ENCODE measurements at places on chromosomes 3 and 15.
A peak's percentile ranks its signal among the peaks of the same experiment; 100 is the strongest.

DNA sequence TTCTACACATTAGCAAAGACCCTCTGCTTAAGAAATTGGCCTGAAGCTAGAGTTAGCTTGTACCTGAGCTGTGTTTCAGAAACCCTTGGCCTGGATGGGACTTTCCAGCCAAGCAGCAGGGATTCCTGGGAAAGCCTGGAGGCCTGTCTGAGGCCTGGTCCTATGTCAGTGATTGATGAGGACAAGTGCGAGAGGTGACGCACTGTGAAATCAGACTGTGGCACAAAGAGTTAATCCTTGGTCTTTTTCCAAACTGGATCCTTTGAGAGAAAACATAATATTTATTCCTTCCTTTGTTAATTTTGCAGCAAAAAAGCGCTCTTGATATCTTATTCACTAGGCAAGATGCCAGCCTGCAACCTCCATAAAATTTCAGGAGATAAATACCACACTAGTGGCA is 225.0 kb upstream of the ATP11B start:
- no peak for DNase-seq

GRCh38 chr3:129857899-129858298 is 35.6 kb downstream of the TMCC1 start:
- no peak for DNase-seq

- DNase-seq: peak; percentile 65
These were observed 51.8 kb downstream of the CHST2 start for GRCh38 chr3:143171141-143171980.

- DNase-seq: no peak
These were observed 72.3 kb upstream of the CTNNB1 start for GRCh38 chr3:41126961-41127360.

GRCh38 chr15:96336108-96336595 is 5.7 kb downstream of the NR2F2 start:
- DNase-seq: no peak

All from smooth muscle cell of the brain vasculature (primary cell).